Right cardiac atrium (tissue), 5 donors: ENCODE measurements at places on chromosomes 2 and 18. TPM values are rescaled to one million over a fixed set of nuclear protein-coding genes. Genes with fewer than 3 reads are reported as not detected.

The EIF2B4 gene
- 33.8 TPM for total RNA-seq

GRCh38 chr18:38174594-38174993 is 609.0 kb upstream of the CELF4 start:
- DNase-seq = no peak

GRCh38 chr2:146615778-146616177 is 1229.1 kb upstream of the ACVR2A start:
- DNase-seq = no peak

DNA sequence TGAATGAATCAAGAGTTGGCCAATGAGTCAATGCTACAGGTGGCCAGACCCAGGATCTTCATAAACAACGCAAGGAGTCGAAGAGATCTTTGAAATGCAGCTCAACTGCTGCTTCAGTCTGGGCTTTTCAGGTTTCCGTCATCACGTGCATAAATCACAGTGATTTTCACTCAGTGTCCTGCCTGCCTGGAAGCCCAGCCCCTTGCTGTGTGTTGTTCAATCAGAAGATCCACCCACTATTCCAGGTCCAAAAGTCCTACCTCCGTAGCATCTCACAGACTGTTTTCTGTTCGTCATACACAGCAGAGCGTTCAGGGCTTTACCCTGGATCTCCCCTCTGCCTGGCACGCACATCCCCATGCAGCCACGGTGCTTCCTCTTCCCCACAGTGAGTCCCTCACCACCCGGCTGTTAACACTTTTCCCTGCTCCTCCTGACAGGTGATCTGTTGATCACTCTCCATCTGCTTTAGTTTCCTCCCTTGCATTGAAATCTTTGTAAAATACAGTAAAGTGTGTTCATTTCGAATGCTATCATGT is 216.3 kb downstream of the MYT1L start:
- no peak for DNase-seq

The PRADC1 gene
- total RNA-seq = 79.3 TPM

DNA sequence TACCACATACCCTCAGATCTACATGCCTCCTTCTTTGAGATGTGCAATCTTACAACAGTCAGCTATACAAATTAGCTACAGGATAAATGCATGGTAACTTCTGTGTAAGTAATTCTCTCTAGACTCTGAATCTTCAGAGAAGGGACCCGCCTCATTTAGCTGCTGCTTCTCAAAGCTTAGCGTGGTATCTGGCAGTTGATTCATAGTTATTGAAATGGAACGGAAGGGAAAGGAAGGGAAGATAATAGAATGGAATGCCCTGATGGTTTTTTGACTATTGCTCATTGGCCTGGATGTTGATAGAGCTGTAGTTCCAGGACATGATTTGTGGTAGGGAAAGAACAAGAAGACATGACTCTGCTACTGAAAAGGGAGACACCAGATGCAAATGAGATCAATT is 498.1 kb upstream of the CRIM1 start:
- no peak for DNase-seq
